Heart right ventricle (tissue), 16 donors: ENCODE measurements at places on chromosomes 12 and 14. TPM values are rescaled to one million over a fixed set of nuclear protein-coding genes. Genes with fewer than 3 reads are reported as not detected.

Gene LALBA
- not detected for total RNA-seq

Gene SCN8A
- total RNA-seq = not detected

Gene TNFAIP2
- 55.5 TPM for total RNA-seq

Gene ACOT6
- total RNA-seq = not detected

Gene AKAP3
- total RNA-seq = 4.8 TPM

Gene SIX6
- not detected for total RNA-seq

Gene MYH6
- 88.7 TPM for total RNA-seq

Gene NDRG2
- 288 TPM for total RNA-seq

Gene PMCH
- total RNA-seq = not detected

Gene CLEC4C
- not detected for total RNA-seq

Gene GARIN6
- total RNA-seq = not detected

Gene TRIAP1
- total RNA-seq = 14.8 TPM

Gene SDS
- total RNA-seq = 0.21 TPM

Gene CYP46A1
- 4.9 TPM for total RNA-seq

Gene RASSF8
- total RNA-seq = 29.3 TPM

Gene PYGL
- total RNA-seq = 4.3 TPM

Gene C12orf60
- 3.9 TPM for total RNA-seq

Gene GNS
- total RNA-seq = 93.2 TPM

Gene PDE3A
- 362 TPM for total RNA-seq

Gene RERG
- total RNA-seq = 2.2 TPM

Gene USP30
- total RNA-seq = 14.2 TPM
